ENCODE measurements at places on chromosomes 7 and 10.

DNA sequence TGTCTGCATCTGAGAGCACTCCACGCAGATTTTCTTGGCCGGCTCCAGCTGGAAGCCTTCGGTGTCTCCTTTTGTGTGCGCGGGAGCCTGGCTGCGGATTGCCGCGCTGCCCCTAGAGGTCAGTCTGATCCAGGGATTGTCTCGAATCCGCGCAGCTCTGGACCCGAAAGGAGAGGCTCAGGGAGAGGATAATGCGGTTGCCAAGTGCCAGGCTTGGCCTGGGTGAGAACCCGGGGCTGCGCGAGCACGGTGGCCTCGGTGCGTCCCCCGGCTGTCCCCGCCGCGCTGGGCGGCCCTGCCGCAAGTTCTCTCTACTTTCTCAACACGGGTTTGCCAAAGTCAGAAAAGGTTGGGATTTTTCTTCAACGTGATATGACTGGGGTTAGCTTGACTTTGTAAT, 140.9 kb downstream of the ADCYAP1R1 start:
- peak; percentile 60 for DNase-seq

GRCh38 chr10:75356484-75356883, 45.1 kb downstream of the ZNF503 start:
- DNase-seq = no peak

DNA sequence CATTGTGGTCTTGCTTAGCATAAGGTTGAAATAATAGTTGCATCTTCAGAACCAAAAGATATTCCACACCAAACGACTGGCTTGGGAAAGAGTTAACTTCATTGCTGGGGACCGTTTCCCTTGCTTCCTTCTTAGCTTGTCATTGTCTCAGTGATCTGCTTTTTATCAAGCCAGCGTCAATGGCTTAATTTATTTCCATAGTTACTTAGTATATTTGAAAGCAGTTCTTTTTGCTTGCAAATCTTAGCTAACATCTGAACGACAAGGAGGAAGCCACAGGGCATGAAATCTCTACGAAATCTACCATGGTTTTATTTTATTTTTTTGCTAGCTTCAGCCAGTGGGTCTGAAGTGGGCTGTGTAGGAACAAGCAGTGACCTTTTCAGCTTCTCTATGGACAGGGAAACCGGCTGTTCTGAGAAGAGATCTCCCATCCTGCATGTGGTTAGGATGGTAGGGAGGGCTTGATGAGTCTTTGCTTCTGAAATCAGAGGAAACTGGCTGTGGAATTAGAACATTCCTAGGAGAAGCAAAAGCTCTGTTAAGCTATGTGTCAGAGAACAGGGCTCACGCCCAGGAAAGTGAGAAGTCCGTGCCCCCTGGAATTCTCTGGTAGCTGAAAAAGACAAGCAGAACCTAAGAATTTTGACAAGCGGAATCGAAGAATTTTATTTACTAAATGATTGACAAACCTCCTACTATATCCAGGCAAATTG, 8.0 kb downstream of the SLC18A2 start:
- no peak for DNase-seq

- DNase-seq = no peak
Measured at GRCh38 chr7:47816647-47817046, 131.6 kb downstream of the PKD1L1 start.

GRCh38 chr7:135359615-135360014, 126.0 kb downstream of the STRA8 start:
- DNase-seq = no peak

- DNase-seq = no peak
Measured at GRCh38 chr7:158263110-158263963, 324.3 kb downstream of the PTPRN2 start.

DNA sequence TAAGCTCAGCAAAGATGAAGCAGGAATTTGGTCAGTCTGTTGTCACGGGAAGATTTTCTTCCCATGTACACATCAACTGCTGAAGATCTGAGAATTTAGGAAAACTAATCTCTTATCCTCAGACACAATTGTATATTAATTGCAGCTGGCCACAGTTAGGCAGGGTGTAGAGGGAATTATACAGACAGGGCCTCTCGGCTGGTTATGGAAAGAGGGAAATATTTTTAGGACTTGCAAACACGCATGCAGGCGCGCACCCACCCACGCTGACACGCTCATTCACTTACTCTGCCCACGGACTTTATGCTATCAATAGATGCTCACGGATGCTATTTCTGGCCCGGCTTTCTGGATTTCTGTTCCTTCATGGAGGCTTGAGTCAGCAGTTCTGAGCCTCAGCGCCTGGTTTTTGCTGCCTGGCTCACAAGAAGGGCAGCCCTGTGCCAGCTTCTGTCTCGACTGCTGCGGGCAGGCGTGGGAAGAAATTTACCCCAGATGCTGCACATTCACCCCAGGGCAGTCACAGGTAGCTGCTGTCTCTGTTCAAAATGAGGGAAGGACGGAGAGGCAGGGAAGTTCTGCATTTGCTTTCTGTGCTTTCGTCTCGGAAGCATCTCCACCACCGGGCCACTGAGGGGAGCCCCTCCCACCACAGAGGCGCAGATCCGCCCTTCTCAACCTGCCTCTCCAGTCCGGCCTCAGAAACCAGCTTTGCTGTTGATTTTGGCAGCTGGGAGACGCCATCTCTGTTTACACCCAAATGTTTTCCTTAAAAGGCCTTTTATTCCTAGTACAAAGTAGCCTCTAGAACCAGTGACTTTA, 116.3 kb upstream of the BTBD16 start:
- DNase-seq = no peak

GRCh38 chr7:85184599-85185423, 2.0 kb downstream of the SEMA3D start:
- peak; percentile 39 for DNase-seq

DNA sequence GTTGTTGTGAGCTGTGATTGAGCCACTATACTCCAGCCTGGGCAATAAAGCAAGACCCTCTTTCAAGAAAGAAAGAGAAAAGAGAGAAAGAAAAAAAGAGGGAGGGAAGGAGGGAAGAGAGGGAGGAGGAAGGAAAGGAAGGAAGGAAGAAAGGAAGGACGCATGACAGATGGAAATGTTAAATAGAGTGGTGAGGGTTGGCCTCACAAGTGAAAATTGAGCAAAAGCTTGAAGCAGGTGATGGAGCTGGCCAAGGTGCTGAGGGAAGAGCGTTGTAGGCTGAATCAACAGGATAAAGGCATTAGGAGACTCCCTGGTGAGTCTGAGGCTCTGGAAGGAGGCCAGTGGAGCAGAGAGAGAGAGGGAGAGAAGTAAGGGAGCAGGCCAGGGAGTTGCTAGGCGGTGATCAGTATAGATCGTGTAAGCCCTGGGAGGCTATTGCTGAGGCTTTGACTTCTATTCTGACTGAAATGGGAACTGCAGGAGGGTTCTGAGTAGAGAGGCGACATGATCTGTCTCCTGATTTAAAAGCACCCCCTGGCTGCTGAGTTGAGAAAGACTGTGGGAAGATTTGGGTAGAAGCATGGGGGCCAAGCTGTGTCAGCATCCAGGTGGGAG, 26.5 kb upstream of the TMEM248 start:
- DNase-seq = peak; percentile 4

GRCh38 chr7:40192036-40192435, 57.2 kb downstream of the SUGCT start:
- no peak for DNase-seq

DNA sequence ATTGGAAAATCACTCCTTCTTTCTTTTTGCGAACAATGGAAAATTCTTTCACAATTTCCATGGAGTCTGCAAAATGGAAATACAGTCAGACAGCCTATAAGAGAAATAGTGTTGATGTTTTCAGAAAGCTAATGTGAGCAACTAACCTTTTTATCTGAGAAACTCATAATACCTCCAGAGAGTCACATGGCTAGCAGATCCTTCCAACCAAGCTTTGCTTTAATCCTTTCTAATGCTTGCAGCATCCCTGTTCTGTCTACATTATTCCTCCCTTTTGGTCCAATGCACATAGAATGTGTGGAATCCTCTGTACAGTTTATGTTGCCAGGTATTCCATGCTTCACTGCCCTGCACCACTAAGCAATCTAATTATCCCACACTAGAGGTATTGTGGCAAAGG, 717.5 kb upstream of the LRRN3 start:
- peak; percentile 6 for DNase-seq

DNA sequence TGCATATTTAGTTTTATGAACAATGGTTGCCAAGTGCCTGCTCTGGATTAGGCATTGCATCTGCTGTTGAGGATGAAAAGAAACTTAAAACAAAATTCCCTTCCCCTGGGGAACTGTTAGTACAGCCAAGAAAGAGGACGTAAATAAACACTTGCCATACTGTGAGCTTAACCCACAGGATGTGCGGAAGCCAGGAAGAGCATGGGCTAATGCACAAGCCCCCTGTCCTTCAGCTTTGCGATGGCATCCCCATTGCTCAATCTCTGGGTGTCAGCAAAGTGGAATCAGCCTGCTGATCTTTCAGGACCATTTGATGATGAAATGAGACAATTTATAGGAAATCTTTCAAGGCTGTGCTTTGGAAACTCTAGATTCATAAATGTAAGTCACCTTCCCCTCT, 399.9 kb upstream of the IGFBP3 start:
- DNase-seq = no peak

DNA sequence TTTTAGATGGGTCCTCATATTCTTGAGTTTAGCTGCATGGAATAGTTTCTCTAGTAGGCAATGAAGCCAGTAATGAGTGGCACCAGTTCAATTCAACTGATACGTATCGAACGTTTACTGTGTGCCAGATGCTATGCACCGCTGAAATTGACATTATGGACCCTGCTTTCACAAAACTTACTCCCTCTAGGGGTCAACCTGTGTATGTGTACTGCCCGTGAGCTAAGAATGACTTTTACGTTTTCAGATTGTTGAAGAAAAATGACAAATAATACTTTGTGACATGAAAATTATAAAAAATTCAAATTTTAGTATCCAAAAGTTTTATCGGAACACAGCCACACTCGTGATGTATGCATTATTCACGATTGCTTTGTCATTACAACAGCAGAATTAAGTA, 95.5 kb downstream of the ZMYND11 start:
- no peak for DNase-seq

DNA sequence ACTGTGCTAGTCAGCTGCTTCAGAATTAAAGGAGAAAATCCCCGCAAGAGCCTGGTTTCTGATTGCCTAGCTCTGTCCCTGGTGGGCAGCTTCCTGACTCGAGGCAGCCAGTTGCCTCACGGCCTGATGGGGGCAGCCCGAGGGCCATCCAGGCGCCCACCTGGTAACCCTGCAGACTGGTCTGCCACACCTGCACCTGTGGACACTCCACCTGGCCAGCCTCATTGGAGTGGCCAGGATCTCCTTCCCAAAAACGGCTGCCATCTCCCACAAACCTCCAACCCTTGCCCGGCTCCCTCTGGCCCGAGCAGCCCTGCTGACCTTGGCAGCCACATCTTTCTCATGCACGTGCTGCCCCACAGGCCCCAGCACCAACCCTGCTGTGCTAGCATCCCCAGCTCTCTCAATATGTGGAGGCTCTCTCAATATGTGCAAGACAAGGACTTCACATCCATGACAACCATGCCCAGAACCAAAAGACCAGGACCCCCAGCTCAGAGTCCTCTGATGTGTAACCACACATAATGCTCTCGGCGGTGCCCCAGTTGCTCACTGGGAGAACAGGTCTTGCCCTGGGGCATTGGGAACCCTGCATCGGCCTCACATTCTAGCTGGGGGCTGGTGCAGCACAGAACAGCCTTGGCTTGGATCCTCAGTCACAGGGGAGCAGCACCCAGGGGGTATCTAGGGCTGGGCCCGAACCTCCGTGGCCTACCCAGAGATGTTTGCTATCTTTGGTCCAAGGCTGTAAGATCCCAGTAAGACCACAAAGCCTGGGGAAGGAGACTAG, 14.6 kb downstream of the DRGX start:
- DNase-seq = no peak

DNA sequence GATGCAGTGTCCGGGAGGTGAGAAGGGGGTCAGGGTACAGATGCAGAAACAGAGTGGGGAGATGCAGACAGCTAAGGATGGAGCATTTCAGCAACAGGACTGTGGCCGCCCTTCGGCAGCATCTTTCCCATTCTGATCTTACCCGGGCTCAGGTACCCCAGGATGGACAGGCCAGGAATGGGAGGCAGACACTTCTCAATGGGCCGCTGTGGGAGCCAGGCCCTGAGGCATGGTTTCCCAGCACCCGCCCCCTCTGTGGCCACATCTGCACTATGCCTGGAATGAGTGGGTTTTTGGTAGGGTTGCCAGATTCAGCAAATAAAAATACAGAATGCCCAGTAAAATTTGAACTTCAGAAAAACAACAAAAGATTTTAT, 105.2 kb upstream of the CTBP2 start:
- no peak for DNase-seq

DNA sequence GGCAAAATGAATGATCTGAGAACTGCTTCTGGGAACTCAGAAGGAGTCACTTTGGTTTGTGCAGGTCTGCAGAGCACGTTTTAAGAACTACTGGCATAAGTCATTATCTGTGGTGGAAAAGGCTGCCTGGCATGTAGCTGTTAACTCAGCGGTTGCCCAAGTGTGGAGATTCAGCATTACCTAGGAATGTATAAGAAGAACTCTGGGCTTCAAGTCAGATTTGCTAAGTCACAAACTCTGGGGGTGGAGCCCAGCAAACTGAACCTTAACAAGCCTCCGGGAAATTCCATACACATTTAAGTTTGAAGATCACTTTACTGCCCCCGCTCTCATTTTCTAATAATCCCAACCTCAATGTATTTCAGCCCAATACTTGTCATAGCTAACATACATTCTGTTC, 31.1 kb downstream of the PLXDC2 start:
- no peak for DNase-seq

DNA sequence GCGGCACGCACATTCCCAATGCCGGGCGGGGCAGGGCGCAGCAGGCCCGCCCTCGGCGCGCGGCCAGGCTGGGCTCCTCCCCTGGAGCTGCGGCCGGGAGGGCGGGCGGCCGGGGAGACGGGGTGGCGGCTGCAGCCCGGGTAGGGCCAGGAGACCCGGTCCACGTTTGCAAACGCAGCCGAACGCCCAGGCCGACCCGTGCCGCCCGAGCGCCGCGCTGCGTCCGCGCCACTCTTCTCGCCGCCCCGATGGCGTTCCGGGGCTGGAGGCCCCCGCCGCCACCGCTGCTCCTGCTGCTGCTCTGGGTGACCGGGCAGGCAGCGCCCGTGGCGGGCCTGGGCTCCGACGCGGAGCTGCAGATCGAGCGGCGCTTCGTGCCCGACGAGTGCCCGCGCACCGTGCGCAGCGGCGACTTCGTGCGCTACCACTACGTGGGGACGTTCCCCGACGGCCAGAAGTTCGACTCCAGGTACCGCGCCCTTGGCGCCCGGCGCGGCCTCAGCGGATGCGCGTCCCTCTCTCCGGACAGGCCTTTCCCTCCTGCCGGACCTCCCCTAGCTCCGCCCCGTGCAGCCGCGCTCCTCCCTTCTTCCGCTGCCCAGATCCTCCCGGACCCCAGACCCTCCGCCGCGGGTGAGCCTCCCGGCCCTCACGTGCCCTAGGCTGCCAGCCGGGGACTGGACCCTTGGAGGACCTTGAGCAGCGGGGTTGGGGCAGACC, at the start of gene FKBP9:
FKBP9 (plus strand) TSS at position 115 of the 720 bp plus-strand sequence; CDS start at position 249, 134 bp downstream.
- DNase-seq = peak; percentile 99

- DNase-seq = peak; percentile 36
Measured at GRCh38 chr7:76020031-76020714, 25.8 kb upstream of the TMEM120A start.

- peak; percentile 62 for DNase-seq
Measured at GRCh38 chr10:101000915-101001658, 1.5 kb downstream of the LZTS2 start.

GRCh38 chr7:134660961-134661376, 14.3 kb downstream of the BPGM start:
- DNase-seq = no peak
